ENCODE measurements at places on chromosomes 6 and 20. TPM values are rescaled to one million over a fixed set of nuclear protein-coding genes. Genes with fewer than 3 reads are reported as not detected.
A peak's percentile ranks its signal among the peaks of the same experiment; 100 is the strongest.

DNA sequence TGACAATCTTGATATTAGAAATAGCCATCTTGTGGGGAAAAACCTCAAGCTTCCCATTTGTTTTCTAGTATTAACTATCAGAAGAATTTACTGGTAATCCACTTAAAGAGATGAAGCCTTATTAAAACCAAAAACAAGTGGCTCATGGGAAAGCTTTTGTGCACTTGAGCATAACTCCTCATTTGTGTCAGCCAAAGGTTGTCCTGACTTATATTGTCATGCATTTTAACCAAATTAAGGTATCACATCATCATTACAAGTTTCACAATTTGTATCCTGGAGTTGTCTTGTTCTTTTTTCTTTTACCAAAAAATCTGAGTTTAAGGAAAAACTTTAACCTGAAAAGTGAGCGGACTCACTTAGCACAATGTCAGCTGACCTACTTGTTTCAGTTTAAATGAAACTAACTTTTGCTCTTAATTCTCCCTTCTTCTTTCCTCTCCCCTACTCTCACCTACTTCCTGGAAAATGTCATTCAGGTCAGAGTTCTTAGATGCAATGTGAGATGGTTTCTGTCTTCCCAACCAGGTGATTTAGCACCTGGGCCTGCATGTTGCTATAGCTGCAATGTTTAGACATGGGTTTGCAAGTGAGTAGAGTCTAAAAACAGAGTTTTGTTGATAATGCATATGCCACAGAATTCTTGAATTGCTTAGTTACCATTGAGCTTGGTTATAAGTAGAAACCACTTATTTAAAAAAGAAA, 82.8 kb downstream of the TNFAIP3 start:
- no peak for DNase-seq

DNA sequence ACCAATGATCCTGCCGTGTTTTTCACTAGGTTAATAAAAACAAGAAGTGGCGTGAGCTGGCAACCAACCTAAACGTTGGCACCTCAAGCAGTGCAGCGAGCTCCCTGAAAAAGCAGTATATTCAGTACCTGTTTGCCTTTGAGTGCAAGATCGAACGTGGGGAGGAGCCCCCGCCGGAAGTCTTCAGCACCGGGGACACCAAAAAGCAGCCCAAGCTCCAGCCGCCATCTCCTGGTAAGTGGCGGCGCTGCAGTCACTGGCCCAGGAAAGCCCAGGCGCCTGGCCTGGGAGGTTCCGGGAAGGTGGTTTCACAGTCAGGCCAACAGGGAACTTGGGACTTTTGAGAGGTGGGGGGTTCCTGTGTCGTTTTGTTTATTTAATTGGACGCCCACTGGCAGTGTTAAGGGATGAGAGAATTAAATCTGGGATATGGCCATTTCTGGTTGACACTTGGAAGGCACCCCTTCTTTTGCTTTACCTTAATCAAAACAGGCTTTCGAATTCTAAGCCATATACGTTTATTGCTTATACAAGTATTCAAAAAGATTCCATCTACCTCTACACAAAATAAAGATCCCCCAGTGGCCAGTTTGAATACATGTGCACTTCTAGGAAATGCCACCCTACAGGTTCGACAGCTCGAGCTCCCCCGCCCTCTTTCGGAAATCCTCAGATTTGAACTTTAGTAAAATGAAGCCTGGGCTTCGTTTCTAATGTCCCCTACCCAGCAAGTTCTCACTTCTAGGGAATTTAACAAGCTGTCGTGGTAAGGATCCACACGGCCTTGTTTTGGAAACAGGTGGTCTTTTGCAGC, 138.9 kb downstream of the TMEM242 start:
- DNase-seq = peak; percentile 74

DNA sequence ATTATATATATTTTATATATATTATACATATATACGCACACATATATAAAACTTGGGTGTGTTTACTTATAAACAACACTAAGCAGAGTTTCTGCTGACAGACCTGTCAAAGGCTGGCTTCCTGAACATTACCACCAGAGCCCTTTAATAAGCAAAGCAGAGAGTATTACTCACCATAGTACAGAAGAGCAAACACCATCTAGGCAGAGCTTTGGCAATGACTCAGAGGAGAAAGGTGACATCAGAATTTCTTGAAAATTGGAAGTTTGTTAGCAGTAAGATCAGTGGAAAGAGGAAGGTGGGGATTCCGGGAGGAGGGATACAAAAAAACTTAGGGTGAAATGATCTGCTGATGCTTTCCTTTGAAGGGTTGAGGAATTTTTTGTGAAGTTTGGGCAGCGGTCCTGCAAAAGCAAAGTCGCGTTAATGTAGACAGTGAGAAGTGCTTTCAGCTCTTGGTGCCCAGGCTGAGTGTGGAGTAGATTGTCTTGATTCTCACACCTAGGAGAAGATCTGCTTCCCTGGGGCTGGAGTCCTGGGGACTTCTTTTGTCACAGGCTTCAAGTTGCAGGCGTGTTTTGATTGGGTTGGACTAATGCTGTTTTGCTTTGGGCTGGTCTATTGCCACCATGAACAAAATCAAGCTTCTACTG, 109.6 kb upstream of the BACH2 start:
- DNase-seq = no peak

The BMP6 gene
- 1.8 TPM for total RNA-seq

GRCh38 chr20:57222631-57222950, 43.9 kb downstream of the BMP7 start:
- no peak for DNase-seq

- DNase-seq = peak; percentile 83
Observed at GRCh38 chr20:31496761-31497295, 17.4 kb upstream of the HM13 start.

The NOX3 gene
- not detected for total RNA-seq

- DNase-seq = no peak
Observed at GRCh38 chr6:15392182-15392581, 146.3 kb downstream of the JARID2 start.

The PPP1R14C gene
- total RNA-seq = 0.52 TPM

- no peak for DNase-seq
Observed at GRCh38 chr6:74705451-74705850, 500.4 kb downstream of the COL12A1 start.

The PRICKLE4 gene
- 14.2 TPM for total RNA-seq

- no peak for DNase-seq
Observed at GRCh38 chr6:53109612-53110011, 39.0 kb downstream of the GCM1 start.

- DNase-seq = no peak
Observed at GRCh38 chr6:140879946-140880345, 1252.8 kb upstream of the GJE1 start.

GRCh38 chr6:132400555-132400882, 756 bp downstream of the MOXD1 start:
- DNase-seq = no peak

DNA sequence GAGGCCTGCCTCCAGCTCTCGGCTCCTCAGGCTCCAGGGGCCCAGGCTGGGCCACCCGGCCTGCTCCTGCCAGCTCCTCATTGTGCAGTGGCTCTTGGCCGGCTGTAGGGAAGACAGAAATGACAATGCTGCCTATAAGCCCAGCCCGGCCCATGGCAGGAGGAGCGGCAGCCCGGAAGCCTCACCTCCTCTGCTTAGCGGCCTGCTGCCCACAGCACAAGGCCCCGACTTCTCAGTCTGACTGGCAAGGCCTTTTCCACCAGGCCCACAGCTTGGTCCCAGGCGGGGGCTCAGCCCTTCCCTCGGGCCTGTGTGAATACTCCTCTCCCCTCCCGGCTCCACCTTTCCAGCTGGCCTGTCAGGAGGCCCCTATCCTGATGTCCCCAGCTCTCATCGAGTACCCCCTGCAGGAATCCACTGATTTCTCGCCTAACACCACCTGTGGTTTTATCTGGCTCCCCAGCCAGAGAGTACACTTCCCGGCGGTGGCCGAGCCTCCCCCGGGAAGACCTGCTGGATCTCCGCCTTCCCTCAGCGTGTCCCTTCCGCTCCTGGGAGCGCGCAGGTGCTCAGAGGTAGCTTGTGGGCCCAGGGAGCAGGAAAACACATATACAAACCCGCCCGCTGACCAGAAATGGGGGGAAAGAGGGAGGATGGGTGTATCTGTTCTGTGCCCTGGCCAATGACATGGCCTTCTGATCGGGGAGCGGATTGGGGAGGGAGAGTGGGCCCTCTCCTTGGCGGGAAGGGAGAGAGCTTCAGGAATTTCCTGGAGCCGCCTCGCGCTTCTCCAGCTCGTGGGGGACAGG, 963 bp downstream of the DDRGK1 start:
- DNase-seq = no peak

The SCRT2 gene
- total RNA-seq = not detected

The WFDC5 gene
- total RNA-seq = 0.78 TPM

The RHAG gene
- total RNA-seq = not detected

DNA sequence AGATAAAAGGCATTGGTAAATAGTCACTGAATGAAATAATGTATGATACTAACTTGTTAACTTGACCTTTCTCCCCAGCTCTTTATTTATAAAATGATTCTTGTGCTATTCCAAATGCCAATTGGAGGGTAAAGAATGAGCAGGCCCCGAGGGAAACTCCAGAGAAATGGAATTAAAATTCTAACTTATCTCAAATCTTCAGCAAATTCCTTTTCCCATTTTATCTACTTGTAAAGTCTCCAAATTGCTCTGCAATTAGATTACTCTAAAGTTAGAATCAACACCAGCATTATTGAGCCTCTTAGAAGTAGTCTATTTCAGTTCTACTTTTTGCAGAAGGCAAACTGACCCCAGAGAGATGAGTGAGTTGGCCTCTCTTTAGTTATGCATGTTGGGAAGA, 165.9 kb upstream of the PREP start:
- no peak for DNase-seq

The GINM1 gene
- 44.8 TPM for total RNA-seq

DNA sequence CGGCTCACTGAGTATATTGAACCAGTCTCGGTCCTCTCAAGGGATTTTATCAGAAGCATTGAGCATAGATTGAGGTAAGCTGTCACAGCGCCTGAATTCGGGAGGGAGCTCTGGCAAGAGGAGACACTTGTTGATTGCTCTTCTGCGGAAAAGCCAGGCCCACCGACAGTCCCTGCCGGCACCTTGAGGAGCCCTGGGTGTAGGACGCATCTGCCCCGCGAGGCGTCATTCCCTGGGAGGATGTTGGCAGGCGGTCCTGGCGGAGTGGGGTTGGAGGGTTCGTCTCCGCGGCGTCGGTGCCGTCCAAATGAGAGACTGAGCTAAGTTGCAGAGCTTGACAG, 843 bp downstream of the FBXO9 start:
- DNase-seq = peak; percentile 58

GRCh38 chr6:89371849-89372505, 19.5 kb upstream of the UBE2J1 start:
- DNase-seq = peak; percentile 69

GRCh38 chr6:157412791-157413190, 31.8 kb downstream of the ZDHHC14 start:
- DNase-seq = no peak

The CRISP1 gene
- total RNA-seq = not detected

DNA sequence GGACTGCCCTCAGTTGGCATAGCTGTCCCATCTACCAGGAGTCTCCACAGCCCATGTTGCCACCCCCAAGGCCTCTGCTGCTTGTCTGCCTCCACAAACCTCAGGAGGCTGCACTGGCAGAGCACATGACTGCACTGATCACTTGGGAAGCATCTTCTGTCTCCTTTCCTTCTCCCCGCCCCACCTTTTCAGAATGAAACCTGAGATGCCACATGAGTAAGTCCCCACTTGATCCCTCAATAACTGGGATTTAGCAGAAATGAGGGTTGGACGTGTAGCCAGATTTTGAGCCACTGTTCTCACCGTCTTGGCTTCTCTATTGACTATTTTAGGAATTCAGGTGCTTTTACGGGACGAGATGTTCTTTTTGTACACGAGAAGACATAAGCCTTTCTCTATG, 328.4 kb downstream of the CDC5L start:
- no peak for DNase-seq

Data from ureter (tissue), 1 donor.